HCT116 (cell line): ENCODE measurements at places on chromosomes 7 and 10. TPM values are rescaled to one million over a fixed set of nuclear protein-coding genes. Genes with fewer than 3 reads are reported as not detected.

DNA sequence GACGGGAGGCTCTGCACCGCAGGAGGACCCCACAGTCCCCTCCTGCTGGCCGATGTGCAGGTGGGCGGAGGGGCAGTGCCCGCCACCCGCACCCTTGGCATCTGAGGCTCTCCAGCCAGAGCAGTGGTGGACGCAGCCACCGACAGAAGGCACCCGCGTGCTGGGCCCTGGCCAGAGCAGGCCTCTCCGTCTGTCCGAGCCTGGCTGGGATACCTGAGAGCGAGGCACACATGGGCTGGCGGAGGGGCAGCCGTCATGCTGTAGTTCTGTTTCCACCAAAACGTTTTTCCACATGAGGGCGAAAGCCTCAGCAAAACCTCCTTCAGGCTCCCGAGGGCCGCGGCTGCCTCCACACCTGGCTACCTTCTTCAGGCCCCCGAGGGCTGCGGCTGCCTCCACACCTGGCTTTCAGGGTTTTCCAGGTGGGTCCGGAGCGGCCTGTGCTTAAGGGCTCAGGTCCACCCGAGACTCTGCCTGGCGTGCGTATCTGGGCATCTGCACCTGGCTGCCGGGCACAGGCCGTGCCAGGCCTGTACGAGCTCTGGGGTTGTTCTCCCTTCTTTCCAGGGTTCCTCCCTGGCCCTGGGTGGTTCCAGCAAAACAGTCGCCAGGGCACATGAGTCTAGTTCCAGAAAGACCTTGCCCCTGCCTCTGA, 115.5 kb downstream of the INPP5A start:
- H3K36me3 ChIP-seq: no peaks in the 10 kb centered on the region
- no peak overlapping the region for H3K4me3 ChIP-seq
- no peaks in the 10 kb centered on the region for H3K27me3 ChIP-seq
- DNase-seq: no peak

Gene CPED1
- total RNA-seq: 1.2 TPM

Gene NPY4R
- not detected for total RNA-seq

Gene XRCC2
- 14.8 TPM for total RNA-seq

GRCh38 chr10:125005312-125006187, 63.6 kb downstream of the ZRANB1 start:
- no peaks in the 10 kb centered on the region for H3K27me3 ChIP-seq
- no peak overlapping the region for H3K27ac ChIP-seq
- no peak for DNase-seq
- peaks cover 8% of the 10 kb centered on the region; the same call in 1 of the 2 replicates for H3K36me3 ChIP-seq

DNA sequence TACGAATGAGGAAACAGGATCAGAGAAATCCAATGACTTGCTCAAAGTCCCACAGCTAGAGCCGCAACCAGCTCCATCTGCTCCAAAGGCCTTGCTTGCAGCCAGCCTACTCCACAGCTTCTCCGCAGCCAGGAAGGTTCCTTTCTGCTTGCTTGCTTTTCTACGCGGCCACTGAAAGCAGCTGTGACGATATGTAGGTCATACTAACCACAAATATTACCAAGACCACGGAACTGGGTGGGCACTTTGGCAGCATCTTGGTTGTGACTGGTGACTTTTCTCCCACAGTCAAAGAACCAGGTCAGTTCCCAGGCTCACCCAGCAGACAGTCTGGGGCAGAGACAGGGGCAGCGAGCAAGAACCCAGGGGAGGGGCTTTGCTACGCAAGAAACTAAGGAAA, 86.4 kb downstream of the FAM53B start:
- no peaks in the 10 kb centered on the region for H3K27me3 ChIP-seq
- no peaks in the 10 kb centered on the region for H3K36me3 ChIP-seq

Gene RNF148
- total RNA-seq: 0.22 TPM

- H3K27ac ChIP-seq: no peak overlapping the region
- no peak for DNase-seq
- H3K4me1 ChIP-seq: no peaks in the 10 kb centered on the region
- H3K27me3 ChIP-seq: no peaks in the 10 kb centered on the region
- no peak overlapping the region for H3K4me3 ChIP-seq
- H3K36me3 ChIP-seq: no peaks in the 10 kb centered on the region
Measured at GRCh38 chr7:125195156-125195555, 265.5 kb upstream of the POT1 start.

GRCh38 chr10:14700546-14700945, 74.2 kb downstream of the FAM107B start:
- no peaks in the 10 kb centered on the region for H3K27me3 ChIP-seq
- H3K4me3 ChIP-seq: no peak overlapping the region
- H3K4me1 ChIP-seq: no peaks in the 10 kb centered on the region
- no peak for DNase-seq
- H3K27ac ChIP-seq: no peak overlapping the region
- H3K36me3 ChIP-seq: no peaks in the 10 kb centered on the region

Gene CCDC172
- total RNA-seq: not detected

- no peak overlapping the region for H3K4me3 ChIP-seq
- H3K36me3 ChIP-seq: no peaks in the 10 kb centered on the region
- no peak for DNase-seq
- no peaks in the 10 kb centered on the region for H3K27me3 ChIP-seq
Measured at GRCh38 chr7:26987338-26987737, 108.5 kb downstream of the HOXA1 start.

Gene ABCB4
- not detected for total RNA-seq

GRCh38 chr7:36441344-36442022, 51.8 kb downstream of the ANLN start:
- peaks cover 70% of the 10 kb centered on the region for H3K36me3 ChIP-seq
- no peaks in the 10 kb centered on the region for H3K27me3 ChIP-seq
- no peak for DNase-seq
- no peaks in the 10 kb centered on the region for H3K4me1 ChIP-seq

GRCh38 chr7:93461350-93461749, 113.2 kb downstream of the CALCR start:
- DNase-seq: no peak
- H3K36me3 ChIP-seq: no peaks in the 10 kb centered on the region
- no peak overlapping the region for H3K27ac ChIP-seq
- H3K27me3 ChIP-seq: peaks cover 9% of the 10 kb centered on the region; the same call in 1 of the 2 replicates
- no peak overlapping the region for H3K4me3 ChIP-seq

- no peaks in the 10 kb centered on the region for H3K27me3 ChIP-seq
- no peak overlapping the region for H3K27ac ChIP-seq
- H3K4me1 ChIP-seq: peaks cover 7% of the 10 kb centered on the region
- no peaks in the 10 kb centered on the region for H3K36me3 ChIP-seq
Measured at GRCh38 chr10:124565565-124566221, 104.1 kb downstream of the LHPP start.

Gene OGDHL
- 16.3 TPM for total RNA-seq

Gene TFPI2
- 0.15 TPM for total RNA-seq

Gene HTR5A
- total RNA-seq: not detected

- H3K36me3 ChIP-seq: no peaks in the 10 kb centered on the region
- H3K4me3 ChIP-seq: no peak overlapping the region
- no peaks in the 10 kb centered on the region for H3K4me1 ChIP-seq
- no peaks in the 10 kb centered on the region for H3K27me3 ChIP-seq
- no peak overlapping the region for H3K27ac ChIP-seq
- no peak for DNase-seq
Measured at GRCh38 chr7:33550979-33551378, 354.4 kb upstream of the BMPER start.

Gene WBP1L
- 25.2 TPM for total RNA-seq

- H3K27ac ChIP-seq: no peak overlapping the region
- H3K4me1 ChIP-seq: no peaks in the 10 kb centered on the region
- no peak overlapping the region for H3K4me3 ChIP-seq
Measured at GRCh38 chr10:110655320-110655719, 11.2 kb downstream of the RBM20 start.

DNA sequence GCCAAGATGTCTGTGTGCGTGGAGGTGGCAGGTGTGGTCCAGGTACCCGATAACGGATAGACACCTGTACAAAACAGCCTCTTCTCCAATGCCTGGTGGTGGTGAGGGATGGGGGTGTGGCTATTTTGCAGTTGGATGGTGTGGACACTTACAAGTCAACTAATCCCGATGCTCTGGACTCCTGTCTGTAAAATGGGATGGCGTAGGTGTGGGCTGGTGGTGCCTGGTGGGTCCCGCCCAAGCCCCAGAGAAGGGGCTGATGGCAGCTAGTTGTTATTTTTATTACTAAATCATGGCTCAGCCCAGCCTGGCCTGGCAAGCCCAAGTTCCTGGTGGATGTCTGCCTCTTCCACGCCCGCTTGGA, 22.3 kb downstream of the GTF2IRD1 start:
- peaks cover 47% of the 10 kb centered on the region for H3K4me1 ChIP-seq
- H3K27ac ChIP-seq: no peak overlapping the region
- H3K4me3 ChIP-seq: no peak overlapping the region
- DNase-seq: no peak
- H3K27me3 ChIP-seq: no peaks in the 10 kb centered on the region
- H3K36me3 ChIP-seq: no peaks in the 10 kb centered on the region

DNA sequence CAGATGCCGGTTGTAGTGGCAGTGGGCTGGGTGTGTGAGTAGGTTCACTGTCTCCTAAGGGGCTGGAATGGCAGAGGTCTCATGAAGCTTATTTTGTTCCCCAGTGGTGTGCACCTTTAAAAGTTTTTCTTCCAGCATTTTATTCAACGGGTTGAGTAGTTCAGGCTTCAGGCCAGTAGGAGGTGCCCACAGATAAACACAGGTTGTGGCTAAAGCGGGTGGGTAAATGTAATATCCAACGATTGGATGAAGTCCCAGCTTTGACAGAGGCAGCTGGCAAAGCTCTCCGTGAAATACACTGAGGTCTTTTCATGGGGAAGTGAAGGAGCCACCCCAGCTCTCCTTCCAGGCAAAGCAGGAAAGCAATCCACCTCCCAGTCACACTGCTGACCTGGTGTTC, 339.8 kb upstream of the LRRTM3 start:
- H3K27ac ChIP-seq: no peak overlapping the region
- no peaks in the 10 kb centered on the region for H3K27me3 ChIP-seq
- no peak for DNase-seq
- H3K36me3 ChIP-seq: no peaks in the 10 kb centered on the region

Gene AZGP1
- 1.1 TPM for total RNA-seq

- H3K4me3 ChIP-seq: no peak overlapping the region
- H3K36me3 ChIP-seq: no peaks in the 10 kb centered on the region
- H3K4me1 ChIP-seq: no peaks in the 10 kb centered on the region
- DNase-seq: no peak
- no peaks in the 10 kb centered on the region for H3K27me3 ChIP-seq
Measured at GRCh38 chr7:150444674-150445365, 5.6 kb upstream of the GIMAP8 start.

DNA sequence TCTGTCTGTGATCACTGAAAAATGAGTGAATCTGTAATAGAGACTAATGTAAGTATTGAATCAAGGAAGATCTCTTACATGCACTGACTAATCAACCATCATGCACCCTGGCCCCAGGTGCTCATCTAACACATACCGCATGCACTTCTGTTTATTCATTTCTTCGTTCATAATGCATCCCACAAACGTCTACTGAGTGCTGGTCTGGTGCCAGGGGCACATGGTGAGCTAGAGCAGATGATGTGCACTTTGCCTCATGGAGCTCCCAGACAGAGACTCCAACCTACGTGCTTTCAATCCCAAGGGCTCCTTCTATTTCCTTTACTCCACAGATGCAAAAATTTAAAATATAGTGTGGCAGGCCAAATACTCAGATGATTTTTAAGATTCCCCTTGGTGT, 10.7 kb downstream of the C10orf90 start:
- no peaks in the 10 kb centered on the region for H3K4me1 ChIP-seq
- no peak for DNase-seq
- no peak overlapping the region for H3K4me3 ChIP-seq
- no peaks in the 10 kb centered on the region for H3K36me3 ChIP-seq
- H3K27ac ChIP-seq: no peak overlapping the region

GRCh38 chr7:22584179-22584578, 84.2 kb upstream of the STEAP1B start:
- no peaks in the 10 kb centered on the region for H3K36me3 ChIP-seq
- H3K4me3 ChIP-seq: no peak overlapping the region
- DNase-seq: no peak

DNA sequence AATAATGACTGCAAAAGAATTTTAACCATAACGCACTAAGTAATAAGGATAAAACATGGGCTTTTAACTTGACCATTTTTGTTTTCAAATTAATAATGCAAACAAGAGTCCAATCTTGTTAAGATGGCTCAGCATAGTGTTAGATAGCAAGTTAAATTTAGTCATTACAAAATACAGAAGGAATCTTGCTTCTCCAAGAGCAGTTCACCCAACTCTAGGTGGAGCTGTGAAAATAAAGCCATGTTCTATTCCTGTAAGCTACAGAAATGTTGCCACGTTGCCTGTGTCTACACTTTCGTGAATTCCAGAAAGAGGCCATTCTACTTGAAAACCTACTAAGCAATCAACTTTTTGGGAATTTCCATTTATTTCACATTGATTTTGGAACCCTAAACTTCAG, 191.9 kb downstream of the SFMBT2 start:
- no peaks in the 10 kb centered on the region for H3K4me1 ChIP-seq
- no peak overlapping the region for H3K27ac ChIP-seq
- no peaks in the 10 kb centered on the region for H3K36me3 ChIP-seq
- DNase-seq: no peak

DNA sequence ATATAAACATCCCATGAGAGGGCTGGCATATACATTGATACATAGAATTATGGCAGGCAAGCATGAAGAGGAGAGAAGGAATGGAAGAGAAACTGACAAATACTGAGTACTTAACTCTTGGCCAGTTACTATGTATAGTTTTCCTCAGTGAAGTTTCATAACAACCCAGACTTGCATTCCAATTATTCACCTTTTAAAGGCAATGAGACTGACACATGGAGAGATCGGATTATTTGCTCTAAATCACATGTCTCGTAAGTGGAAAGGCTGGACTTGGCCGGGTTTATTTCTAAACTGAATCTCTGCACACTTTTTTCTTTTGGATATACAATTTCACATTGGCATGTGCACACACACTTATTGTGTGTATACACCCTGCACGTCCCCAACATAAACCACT, 548.3 kb downstream of the PHTF2 start:
- no peak for DNase-seq
- H3K27me3 ChIP-seq: peaks cover 48% of the 10 kb centered on the region
- no peaks in the 10 kb centered on the region for H3K4me1 ChIP-seq
- no peaks in the 10 kb centered on the region for H3K36me3 ChIP-seq

Gene ZFYVE27
- total RNA-seq: 28.4 TPM

GRCh38 chr7:137996871-137997270, 5.0 kb downstream of the CREB3L2 start:
- no peak overlapping the region for H3K27ac ChIP-seq
- H3K36me3 ChIP-seq: no peaks in the 10 kb centered on the region
- no peaks in the 10 kb centered on the region for H3K27me3 ChIP-seq
- H3K4me3 ChIP-seq: no peak overlapping the region
- H3K4me1 ChIP-seq: peaks cover 6% of the 10 kb centered on the region; the same call in 1 of the 2 replicates

Gene PLCE1
- total RNA-seq: 2.5 TPM

- H3K36me3 ChIP-seq: no peaks in the 10 kb centered on the region
- no peak overlapping the region for H3K4me3 ChIP-seq
- DNase-seq: no peak
- H3K4me1 ChIP-seq: peaks cover 8% of the 10 kb centered on the region
- no peaks in the 10 kb centered on the region for H3K27me3 ChIP-seq
Measured at GRCh38 chr7:16479591-16479990, 14.1 kb upstream of the SOSTDC1 start.
